ENCODE measurements at places on chromosomes 4 and X.

DNA sequence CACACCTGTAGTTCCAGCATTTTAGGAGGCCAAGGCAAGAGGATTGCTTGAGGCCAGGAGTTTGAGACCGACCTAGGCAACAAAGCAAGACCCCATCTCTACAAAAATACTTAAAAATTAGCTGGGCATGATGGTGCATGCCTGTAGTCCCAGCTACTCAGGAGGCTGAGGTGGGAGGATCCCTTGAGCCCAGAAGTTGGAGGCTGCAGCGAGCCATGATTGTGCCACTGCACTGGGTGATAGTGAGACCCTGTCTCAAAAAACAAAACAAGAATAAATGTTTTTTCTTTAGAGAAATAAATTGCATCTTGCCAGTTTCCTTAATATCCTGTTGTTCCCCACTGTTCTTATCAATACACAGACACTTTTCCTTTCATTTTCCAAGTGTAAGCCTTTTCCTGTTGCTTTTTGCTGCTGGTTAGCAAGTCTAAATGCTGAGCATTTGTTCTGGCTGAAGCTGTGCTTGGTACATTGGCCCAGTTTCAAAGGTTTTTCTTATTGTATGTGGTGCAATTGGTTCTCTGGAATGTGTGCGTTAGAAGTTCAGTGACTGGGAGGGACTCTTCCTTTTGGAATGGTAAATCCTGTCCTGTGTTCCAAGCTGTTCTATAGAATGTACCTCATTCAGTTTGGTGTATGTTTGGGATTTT, 98.2 kb downstream of the AFF1 start:
- no peak for DNase-seq

DNA sequence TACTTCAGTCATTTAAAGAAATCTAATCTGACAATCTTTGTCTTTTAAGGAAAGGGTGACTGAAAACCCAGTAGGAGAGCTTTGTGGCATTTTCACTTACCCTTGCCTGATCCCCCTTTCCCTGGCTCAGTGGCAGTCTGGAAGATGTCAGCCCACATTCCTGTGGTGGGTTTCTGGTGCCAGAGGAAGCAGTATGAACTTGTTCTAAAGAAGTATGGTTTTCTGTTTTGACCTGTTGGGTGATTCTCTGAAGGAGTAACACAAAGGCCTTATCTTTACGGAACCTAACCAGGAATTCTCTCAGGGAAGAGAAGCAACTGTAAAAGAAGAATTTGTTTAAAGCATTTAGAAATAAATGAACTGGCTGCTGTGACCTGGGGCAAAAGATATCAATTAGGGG, 41.9 kb downstream of the BMP15 start:
- DNase-seq = no peak

DNA sequence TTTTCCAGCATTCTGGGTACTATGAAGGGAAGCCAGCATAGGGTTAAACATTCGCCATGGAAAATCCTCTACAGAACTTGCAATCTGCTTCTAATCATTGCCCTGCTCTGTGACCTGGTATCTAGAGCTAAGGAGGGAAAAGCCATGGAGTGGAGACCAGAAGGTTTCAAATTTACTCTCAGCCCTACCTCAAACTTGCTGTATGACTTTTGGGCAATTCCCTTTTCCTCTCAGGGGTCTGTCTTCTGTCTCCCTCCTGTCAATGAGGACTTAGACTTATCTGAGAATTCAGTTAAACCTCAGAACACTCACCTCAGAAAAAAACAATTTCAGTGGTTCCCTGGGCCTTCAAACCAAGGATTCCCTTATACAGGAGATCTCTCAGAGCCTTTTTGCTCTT, 29.1 kb downstream of the ARHGEF9 start:
- no peak for DNase-seq

DNA sequence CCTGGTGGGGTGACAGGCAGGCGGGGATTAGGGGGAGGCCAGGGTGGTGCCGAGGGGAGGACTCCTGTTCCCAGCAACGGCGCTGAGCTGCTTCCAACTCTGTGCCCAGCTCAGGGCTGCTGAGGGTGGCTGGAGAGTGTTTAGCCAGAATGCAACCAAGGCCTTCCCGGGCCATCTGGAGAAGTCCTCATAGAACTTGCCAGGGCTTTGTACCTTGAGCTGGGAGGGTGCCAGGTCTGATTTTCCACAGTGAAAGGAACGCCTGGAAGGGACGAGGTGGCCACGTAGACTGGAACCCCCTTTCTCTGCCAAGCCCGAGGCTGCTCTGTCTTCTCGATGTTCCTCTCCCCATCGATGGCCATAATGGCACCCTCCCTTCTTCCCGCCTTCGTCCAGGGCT, 57.0 kb upstream of the GPR78 start:
- no peak for DNase-seq

- no peak for DNase-seq
Measured at GRCh38 chrX:129786210-129786651, 6.5 kb downstream of the SASH3 start.

- DNase-seq = no peak
Measured at GRCh38 chr4:73777612-73778011, 37.2 kb downstream of the CXCL8 start.

DNA sequence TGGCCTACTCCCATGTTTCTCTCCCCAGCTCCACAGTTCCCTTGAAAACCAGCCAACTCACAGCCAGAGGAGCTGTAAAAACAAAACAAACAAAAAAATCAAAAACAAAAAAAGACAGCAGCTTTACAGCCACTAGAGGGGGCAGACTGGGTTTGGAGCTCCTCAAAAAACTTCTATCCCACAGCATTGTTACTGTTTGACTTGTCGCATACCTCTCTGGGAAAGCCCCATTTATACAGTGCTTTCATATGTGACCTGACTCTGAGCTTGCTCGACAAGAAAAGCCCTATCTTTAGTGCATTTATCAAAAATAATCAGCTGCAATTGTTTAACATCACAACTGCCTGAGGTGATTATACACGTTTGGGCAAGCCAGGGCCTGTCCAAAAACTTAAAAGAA, 21.6 kb downstream of the TSPAN6 start:
- DNase-seq = no peak

GRCh38 chrX:111581086-111581485, 69.6 kb downstream of the SERTM2 start:
- DNase-seq = no peak

- no peak for DNase-seq
Measured at GRCh38 chr4:85792376-85793232, 317.7 kb downstream of the ARHGAP24 start.

DNA sequence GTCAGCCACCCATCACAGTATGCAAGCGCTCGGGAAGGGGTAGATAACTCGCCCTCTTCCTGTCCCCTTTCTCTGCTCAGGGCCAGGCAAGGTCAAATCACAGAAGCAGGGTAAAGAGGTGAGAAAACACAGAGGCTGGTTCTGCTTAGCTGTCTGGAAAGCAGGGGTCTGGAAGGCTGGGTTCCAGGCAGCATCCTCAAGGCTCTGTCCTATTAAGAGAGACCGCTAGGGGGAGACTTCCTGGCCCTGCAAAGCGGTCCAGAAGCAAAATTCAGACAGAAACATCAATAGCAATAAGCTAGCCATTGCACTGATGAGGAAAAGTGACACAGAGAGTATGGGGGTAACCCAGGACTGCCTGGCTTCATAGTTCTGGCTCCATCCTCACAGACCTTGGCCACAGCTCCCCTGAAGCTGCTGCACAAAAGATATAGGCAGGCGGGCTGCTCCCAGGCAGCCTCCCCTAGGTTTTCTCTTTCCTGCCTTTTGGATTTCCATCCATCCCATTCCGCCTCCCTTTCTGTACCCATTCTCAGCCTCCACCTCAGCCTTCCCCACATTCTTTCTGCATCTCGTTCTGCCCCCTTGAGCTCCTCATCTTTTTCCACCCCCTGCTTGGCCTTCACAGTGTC, 308.5 kb downstream of the EVC2 start:
- no peak for DNase-seq

- DNase-seq = no peak
Measured at GRCh38 chr4:164239433-164239832, 514.5 kb upstream of the SMIM31 start.

DNA sequence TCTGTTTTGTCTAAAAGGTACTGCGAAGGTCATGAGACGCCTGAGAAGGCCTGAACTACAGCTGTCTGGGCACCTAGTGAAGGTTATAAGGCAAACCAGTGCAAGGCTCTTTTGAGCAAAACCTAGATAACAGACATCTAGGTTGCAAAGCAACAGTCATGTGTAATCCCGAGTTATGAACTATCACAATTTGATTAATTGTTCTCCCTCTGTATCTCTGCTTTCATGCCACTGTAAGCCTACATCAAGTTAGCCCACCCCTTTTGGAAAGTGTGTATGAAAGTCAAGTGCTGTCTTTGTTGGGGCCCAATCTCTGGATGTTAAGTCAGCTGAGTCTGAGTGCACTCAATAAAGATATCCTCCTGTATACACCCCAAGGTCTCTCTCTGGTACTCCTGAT, 31.9 kb upstream of the UGT2B7 start:
- no peak for DNase-seq

DNA sequence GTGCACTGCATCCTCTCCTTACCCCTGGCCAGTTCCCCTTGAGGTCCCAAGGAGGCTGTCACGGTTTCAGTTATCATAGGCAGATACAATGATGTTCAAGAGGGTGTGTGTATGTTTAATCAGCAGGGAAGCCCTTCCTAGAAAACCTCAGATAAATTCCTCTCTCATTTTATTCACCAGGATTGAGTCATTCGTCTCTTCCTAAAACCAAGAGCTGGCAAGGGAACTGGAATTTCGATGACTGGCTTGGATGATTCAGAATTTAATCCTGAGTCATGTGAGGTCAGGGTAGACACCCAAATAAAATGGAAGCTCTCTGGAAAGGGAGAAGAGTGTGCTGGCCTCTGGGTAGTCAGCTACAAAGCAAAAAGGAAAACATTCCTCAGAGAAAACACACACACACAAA, 106.2 kb upstream of the RAPGEF2 start:
- DNase-seq = no peak

- DNase-seq = no peak
Measured at GRCh38 chrX:276581-277201, 4.5 kb upstream of the PLCXD1 start.

DNA sequence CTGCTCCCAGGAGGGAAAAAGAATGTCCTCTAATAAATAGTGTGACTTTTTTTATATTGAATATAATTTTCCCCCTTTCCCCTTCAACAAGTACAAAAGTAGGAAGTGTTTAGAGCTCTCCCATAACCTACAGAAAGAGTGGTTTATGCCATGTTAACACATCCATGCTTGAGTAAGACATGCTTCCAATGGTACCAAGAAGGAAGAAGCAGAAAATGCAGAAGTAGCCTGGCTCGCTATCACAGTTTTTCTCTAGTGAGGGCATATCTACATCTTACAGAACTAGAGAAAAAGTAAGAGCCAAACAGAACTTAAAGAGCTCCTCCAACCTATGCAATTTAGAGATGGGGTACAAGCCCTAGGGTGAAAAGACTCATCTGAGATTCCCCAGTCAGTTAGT, 82.5 kb downstream of the ARHGEF9 start:
- DNase-seq = no peak

- DNase-seq = peak; percentile 100
Measured at GRCh38 chr4:7067452-7068278, at the start of gene GRPEL1. Gene GRPEL1, minus strand, starts transcription at chr4:7068064. Its CDS starts 32 bp downstream, at chr4:7068032.

- DNase-seq = no peak
Measured at GRCh38 chr4:163380703-163381102, 37.0 kb downstream of the NPY5R start.

GRCh38 chr4:86718152-86718551, 124.0 kb downstream of the PTPN13 start:
- DNase-seq = no peak

DNA sequence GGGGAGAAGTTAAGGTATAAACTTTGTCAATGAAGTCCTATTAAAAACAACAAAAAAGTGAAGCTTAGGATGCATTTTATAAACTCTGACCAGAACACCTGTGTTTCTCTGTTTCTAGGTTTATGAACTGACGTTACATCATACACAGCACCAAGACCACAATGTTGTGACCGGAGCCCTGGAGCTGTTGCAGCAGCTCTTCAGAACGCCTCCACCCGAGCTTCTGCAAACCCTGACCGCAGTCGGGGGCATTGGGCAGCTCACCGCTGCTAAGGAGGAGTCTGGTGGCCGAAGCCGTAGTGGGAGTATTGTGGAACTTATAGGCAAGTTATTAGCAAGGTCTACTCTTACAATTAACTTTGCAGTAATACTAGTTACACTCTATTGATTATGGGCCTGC, 46.6 kb downstream of the HTT start:
- no peak for DNase-seq

- no peak for DNase-seq
Measured at GRCh38 chr4:1975391-1975801, 33.4 kb downstream of the NELFA start.

DNA sequence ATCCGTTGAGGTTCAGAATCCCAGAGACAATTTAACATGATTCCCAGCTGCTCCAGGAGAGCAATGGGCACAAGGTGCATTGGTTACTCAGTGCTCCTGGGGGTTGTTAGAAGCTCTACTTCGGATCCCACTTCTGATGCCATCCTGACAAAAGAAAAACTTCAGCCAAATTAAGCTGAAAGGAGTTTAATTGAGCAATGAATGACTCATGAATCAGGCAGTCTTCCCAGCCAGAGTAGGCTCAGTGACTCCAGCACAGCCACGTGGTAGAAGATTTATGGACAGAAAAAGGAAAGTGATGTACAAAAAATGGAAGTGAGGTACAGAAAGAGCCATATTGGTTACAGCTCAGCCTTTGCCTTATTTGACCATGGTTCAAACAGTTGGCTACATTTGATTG, 95.7 kb downstream of the PWWP3B start:
- DNase-seq = no peak

DNA sequence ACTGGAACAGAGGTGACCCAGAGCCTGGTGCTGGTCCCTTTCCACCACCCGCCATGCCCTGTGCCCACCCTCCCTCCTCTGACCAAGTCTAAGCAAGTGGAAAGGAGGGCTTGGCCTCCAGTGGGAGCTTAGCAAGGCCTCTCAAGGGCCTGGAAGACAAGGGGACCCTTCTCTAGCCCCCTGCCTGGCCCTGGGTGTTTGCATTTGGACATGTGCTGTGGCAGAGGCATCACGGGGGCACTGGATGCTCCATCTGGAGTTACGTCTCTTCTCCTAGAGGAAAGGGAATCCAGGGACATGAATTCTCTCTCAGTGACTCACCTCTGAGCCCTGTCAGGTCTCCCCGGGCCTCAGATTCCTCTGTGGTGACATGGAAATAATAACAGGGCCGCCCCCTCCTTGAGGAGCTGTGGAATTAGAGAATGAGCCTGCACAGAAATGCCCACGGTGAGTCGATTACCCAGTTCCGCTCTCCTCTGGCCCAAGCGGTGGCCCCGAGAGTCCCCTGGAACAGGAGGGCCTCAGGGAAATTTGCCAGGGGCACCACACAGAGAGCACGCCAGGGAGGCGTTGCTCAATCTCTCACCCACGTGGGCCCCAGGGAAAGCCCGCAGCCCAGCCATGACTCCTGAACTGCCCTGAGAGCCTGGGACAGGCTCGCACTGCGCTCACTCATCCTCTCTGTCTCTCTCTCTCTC, 189.6 kb downstream of the BCOR start:
- no peak for DNase-seq

DNA sequence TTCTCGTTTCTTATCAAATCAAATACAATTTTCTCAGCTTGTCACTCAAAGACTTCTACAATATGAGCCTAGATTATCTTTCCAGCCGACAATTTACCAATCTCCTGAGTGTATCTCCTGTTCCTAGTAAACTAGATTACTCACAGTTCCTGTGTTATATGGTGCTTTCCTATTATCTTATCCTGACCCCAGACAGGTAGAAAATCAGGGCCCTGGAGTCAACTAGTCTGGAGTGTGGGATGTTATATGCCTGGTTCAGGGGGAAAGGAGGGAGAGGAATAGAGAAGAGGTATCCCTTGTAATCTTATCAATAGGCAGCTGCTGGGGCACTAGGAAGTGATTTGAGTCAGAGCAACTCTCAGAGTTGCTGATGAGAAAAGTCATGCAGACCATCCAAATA, 127.1 kb downstream of the SLC7A11 start:
- DNase-seq = no peak

GRCh38 chr4:128166982-128167381, 105.9 kb downstream of the LARP1B start:
- no peak for DNase-seq
